NAMALWA (cell line): ENCODE measurements at places on chromosomes 2 and 18.

- DNase-seq, result no peak
Observed at GRCh38 chr18:29779096-29779495, 1263.4 kb downstream of the DSC3 start.

GRCh38 chr18:79356435-79356834, 39.3 kb upstream of the NFATC1 start:
- peak; percentile 17 for DNase-seq

- no peak for DNase-seq
Observed at GRCh38 chr18:61064911-61065310, 268.3 kb upstream of the CDH20 start.

- DNase-seq, result no peak
Observed at GRCh38 chr2:79580175-79580574, 67.3 kb downstream of the CTNNA2 start.

- peak; percentile 53 for DNase-seq
Observed at GRCh38 chr18:52288403-52289004, 51.5 kb upstream of the DCC start.

- DNase-seq, result no peak
Observed at GRCh38 chr2:69061525-69061924, 48.5 kb downstream of the ANTXR1 start.

- peak; percentile 7 for DNase-seq
Observed at GRCh38 chr2:72797740-72798139, 28.1 kb downstream of the EXOC6B start.
